ENCODE measurements at places on chromosomes 2 and 18.

DNA sequence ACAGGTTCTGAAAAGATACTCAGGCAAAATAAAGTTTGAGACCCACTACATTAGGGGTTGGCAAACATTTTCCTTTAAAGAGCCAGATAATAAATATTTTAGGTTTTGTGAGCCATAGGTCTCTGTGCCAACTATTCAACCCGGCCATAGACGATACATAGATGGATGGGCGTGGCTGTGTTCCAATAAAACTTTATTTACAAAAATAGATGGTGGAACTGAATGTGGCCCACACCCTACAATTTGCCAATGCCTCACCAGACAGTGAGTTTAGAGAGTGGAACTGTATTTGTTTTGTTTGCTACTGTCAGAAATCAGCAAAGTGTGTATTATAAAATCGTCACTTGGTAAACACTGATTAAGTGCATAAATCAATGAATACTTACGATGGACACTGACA lies 78.0 kb downstream of the ACKR3 start:
- DNase-seq: no peak

DNA sequence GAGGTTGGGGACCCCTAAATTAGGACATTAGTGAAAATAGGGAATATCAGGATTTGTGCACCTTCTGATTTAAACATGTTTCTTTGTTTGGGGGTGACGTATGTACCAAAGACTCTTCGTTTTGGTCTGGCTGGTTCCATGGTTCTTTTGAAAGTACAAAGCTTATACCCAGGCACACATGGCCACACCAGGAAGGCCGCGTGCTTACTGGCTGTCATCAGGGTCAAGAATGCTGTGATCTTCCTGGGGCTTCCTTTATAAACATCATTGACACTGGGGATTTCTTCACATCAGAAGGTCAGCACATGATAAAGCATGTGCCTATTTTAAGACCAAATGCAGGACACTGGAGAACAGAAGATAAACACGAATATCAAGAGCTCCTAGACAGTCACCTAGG lies 230.6 kb upstream of the ID2 start:
- no peak for DNase-seq

DNA sequence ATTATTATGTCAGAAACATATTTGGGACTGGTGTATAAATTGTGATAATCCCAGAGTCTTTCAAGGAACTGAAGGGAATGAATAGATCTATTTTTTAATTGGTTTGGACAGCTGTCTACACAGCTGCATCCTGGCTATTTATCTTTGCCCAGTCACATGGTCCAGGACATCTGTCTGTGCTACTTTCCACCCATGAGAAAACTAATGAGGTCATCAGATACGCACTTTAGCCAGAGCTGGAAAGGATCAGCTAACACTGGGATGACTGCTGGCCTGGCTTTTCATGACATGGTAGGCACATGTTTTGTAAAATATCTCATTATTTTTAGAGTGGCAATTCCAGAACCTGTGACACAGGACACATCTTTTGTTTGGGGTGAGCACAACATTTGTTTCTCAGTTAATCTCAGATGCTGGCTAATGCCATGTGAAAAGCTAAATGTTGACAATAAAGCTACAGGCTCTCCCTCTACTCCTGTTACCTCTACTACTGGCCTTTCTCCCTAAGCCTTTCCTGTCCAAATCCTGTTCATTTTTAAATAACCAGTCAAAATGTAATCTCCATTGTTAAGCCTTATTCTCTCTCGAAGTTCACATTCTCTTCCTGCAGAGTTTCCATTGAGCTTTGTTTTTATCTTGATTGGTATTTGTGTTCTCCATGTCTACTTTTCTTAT lies 500.7 kb downstream of the RIT2 start:
- DNase-seq: no peak

GRCh38 chr2:69631402-69631801 lies 12.1 kb downstream of the AAK1 start:
- DNase-seq: no peak

GRCh38 chr2:60834270-60834717 lies 47.1 kb upstream of the REL start:
- DNase-seq: no peak

- no peak for DNase-seq
Observed at GRCh38 chr2:211138551-211138950, 582.2 kb downstream of the CPS1 start.

DNA sequence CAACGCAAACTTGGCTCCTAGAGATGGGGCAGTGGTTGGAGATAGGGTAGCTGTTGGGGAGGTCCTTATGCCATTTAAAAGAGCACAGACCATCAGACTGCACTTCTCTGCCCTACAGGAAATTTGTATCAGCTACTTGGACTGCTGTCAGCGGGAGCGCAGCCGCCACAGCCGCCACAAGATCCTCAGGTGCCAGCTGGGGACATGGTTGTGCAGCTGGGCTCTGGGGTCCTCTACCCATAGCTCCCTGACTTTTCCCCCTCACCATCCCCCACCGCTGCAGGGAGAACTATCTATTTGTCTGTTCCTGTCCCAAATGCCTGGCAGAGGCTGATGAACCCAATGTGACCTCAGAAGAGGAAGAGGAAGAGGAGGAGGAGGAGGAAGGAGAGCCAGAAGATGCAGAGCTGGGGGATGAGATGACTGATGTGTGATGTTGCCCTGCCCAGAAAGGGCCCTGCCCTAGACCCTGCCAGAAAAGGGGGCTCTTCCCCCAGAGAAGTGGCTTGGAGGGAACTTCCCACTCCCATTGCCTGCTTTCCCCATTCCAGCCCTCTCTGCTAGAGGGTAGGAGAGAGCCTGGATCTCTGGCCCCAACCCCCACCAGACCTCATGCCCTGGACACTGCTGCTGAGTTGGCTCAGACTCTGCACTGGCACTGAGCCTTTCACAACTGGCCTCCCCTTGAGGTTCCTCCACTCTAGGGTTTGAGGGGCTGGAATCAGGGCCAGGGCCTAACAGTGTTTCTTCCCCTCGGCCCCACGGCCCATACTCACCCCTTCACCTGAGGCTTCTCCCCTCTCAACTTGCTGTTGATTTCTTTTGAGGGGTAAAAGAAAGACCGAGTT lies 7.3 kb downstream of the PRADC1 start:
- no peak for DNase-seq

DNA sequence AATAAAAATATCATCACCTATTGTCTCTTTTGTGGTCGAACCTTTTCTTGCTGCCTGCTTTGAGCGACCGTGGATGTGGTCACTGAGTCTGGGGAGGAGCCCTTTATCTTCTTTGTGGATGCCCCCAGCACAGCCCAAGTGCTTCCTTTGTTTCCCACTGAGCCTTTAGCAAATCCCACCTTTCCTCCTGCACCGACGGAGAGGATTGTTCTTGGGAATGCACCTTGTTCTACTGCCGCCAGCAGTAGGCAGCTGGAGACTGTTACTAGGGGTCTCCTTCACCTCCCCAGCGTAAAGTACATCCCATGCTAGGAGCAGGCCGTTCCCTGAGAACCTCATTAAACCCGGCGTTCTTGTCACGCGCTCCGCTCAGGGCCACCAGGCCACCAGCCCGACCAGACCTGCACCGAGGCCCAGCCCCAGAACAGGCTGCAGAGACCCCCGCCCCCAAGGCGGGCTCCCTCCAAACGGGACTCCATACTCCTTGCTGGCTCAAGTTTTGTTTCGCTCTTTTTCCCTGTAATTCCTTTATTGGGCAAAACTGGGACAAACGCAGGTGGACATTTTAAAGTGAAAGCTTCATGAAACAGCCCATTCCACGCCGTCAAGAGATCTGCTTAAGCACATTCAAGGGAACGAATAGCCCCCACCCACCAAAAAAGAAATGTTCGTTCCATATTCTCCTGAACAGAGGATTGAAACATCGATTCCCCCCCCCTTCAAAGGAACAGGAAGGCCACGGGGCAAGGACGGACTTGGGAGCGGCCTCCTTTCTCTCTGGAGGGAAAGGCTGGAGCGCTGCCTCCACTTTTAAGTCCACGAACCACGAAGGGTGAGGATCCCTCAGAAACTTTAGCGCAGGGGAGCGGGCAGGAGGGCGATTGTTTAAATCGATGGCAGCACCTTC lies 1.1 kb upstream of the MAT2A start:
- DNase-seq: peak; percentile 15

DNA sequence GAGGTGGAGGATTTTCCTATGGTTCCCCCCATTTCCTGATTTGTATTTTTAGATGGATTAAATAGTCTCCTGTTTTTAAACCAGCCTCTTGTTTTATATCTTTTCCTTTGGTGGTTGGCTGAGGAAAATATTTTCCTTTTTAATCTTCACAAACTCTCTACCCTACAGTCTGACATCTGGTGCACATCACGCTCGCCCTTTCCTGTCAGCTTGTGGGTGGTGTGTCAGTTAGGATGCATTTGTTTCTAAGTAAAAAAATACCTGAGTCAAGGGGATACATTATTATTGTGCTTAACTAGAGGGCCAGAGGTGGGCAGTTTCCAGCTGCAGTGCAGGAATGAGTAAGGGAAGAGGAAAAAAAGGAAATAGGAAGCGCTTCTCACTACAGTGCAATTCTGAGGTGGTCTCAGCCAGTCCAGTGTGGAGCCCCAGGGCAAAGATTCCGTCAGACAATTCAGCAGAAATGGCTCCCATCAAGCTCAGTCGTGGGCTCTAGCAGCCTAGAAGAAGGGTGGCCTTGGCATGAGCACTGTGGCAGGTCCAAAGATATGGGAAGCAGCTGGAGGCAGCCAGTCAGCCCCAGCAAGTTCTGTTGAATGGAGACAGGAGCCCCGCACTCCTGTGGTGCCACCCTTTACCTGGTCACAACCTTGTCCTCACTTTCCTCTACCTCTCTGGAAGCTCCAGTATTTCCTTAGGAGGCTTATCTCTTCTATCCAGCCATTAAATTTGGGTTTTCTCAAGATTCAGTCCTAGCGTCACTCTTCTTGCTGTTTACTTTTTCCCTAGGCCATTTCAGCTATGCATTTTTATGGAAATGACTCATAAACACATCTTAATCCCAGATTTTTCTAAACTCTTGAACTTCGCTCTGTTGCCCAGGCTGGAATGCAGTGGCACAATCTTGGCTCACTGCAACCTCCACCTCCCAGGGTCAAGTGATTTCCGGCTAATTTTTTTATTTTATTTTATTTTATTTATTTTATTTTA lies 18.5 kb downstream of the SFTPB start:
- DNase-seq: no peak

DNA sequence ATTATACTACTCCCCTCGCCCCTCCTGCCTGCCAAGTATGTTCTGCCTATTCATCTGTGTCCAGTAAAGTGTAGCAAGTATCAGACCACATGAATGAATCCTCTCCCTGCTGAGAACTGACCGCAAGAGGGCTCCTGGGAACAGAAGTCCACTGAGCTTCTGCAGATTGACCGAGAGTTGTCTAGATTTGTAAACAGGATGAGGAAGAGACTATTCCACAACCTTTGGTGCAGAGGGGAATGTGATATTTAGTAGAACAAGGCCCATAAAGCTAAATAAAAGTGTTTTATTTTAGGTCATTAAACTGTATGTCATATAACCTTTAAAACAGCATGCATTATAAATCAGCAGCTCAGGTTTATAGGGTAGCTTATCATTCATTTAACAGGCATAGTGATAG lies 377.0 kb downstream of the DCC start:
- DNase-seq: no peak

GRCh38 chr2:151483546-151483945 lies 73.8 kb downstream of the RIF1 start:
- DNase-seq: no peak

- DNase-seq: no peak
Observed at GRCh38 chr18:22152093-22152492, 17.3 kb upstream of the GATA6 start.

DNA sequence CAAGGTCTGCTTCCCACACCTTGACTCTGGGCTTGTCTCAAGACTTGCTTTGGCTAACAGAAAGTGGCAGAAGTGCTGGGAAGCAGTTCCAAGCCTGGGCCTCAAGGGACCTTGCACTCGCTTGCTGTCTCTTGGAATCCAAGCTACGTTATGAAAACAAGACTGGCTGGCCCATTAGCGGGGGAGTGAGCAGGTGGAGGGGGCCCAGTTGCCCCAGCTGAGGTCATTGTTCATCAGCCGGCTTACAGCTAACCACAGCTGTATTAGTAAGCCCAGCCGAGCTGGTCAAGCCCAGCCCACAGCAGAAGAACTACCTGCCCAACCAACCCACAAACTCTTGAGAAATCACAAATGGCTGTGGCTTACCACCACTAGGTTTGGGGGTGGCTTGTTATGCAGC lies 63.1 kb downstream of the MARCO start:
- DNase-seq: no peak

GRCh38 chr2:200523604-200524003 lies 2.4 kb upstream of the SGO2 start:
- DNase-seq: no peak

GRCh38 chr2:112342067-112342550 lies 66.7 kb downstream of the ZC3H6 start:
- DNase-seq: no peak

GRCh38 chr2:98734162-98734561 lies 3.2 kb upstream of the MGAT4A start:
- DNase-seq: no peak

GRCh38 chr2:135557530-135557929 lies 26.2 kb downstream of the R3HDM1 start:
- no peak for DNase-seq

DNA sequence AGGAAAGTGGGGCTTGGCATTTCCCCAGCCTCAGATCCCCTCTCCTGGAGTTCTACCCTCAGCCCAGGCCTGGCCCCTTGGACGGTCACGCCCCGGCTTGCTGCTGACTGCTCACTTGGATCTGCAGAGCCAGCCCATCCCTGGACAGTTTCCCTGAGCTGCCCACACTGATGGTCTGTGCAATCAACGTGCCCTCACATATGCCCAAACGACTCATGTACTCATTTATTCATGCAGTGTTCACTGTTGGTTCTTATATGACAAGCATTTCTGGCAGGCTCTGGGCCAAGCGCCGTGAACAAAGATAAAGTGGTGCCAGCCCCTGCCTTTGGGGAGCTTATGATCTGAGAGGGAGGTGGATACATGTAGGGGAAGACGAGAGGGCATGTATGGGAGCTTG lies 20.3 kb upstream of the GLI2 start:
- no peak for DNase-seq

DNA sequence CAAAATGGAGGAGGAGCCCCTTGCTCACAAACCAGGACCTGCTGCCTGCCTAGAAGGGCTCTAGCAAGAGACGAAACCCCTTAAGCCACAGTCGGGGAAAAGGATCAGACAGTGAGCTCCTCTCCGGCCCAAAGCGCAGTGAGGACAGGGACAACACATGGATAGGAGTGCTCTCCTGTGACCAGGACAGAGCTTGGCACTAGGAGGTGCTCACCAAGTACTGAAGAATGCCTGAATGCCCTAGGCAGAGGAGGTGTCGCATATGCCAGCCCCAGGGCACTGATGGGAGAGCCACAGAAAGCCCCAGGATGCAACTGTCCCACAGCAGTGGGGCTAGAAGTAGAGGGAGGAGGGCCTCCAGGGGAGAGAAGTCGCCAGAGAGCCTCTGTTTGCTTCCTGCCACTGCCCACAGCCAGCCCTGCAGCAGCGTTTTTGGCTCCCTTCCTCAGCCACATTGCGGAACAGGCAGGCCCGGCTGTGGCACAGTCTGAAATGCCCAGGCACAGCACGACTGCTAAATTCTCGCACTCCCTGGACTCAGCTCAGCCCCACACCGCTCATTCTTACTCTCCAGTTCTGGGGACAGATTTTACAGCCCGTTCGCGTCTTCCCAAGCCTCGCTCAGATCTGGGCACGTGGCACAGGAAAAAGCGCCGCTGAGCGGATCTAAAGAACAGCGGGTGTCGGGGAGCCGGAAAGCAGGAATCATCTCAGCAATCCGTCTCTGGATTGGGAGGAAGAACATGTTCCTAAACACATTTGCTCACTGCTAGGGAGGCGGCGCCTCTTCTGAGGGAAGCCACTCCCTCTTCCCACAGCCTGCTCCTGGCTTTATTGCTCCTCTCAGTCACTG lies 98.7 kb upstream of the POU3F3 start:
- DNase-seq: no peak

Data from activated T-helper 1 cell treated with anti-CD3 and anti-CD28 coated beads, Interleukin-2, amount 50 U/mL, for 16 hours (primary cell).